ENCODE measurements at places on chromosomes 5 and 9. TPM values are rescaled to one million over a fixed set of nuclear protein-coding genes. Genes with fewer than 3 reads are reported as not detected.
A peak's percentile ranks its signal among the peaks of the same experiment; 100 is the strongest.

The ELOVL7 gene
- 0.50 TPM for total RNA-seq

The GRXCR2 gene
- total RNA-seq, result not detected

DNA sequence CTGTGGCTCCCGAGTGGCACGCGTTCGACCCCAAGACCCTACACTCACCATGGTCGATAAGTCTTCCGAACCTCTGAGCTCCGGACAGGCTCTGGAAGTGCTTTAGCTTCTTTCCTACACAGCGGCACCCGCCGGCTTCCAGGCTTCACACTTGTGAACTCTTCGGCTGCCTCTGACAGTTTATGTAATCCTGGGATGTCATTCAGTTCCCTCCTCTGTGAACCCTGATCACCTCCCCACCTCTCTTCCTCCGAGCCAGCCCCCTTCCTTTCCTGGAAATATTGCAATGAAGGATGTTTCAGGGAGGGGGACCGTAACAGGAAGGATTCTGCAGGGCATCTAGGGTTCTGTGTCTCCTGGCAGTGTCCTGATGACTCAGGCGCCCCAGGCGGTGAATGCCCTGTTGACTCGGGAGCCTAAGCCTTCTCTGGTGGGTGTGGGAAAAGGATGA, at the start of gene CD14:
Gene CD14 (minus strand): TSS at position 155 of the 451 bp plus-strand sequence. CDS start 104 bp downstream, at position 51.
- no peaks in the 10 kb centered on the region for H3K27me3 ChIP-seq
- H3K4me3 ChIP-seq, result peak within 1 kb of the TSS; percentile 46
- no peak for DNase-seq
- peak within 1 kb of the TSS; percentile 62 for H3K27ac ChIP-seq
- peaks cover 2% of the 10 kb centered on the region for H3K4me1 ChIP-seq

DNA sequence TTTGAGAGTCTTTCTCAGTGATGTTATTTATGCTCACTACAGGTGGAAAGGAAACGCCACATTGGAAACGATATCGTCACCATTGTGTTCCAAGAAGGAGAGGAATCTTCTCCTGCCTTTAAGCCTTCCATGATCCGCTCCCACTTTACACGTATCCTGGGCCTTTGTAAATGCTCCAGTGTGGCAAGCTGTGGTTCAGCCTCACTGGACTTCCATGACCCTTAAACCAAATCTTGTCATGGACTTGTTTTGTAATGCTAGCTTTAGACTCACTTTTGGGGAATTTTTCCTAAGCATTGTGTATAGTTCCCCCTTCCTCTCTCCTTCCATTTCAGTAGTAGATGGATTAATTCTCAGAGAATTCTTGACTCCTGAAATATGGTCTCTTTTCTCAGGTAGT, 60.9 kb upstream of the SLC2A8 start:
- H3K27ac ChIP-seq, result no peak overlapping the region
- H3K36me3 ChIP-seq, result no peaks in the 10 kb centered on the region
- H3K4me1 ChIP-seq, result peaks cover 15% of the 10 kb centered on the region
- no peak for DNase-seq
- H3K27me3 ChIP-seq, result no peaks in the 10 kb centered on the region

Data from ovary (tissue), 10 donors.